Suppressor macrophage (primary cell): ENCODE measurements at places on chromosomes 5 and 9.
A peak's percentile ranks its signal among the peaks of the same experiment; 100 is the strongest.

GRCh38 chr5:174745590-174746103 lies 21.3 kb downstream of the MSX2 start:
- no peak for DNase-seq

- no peak for DNase-seq
These were observed 13.8 kb downstream of the ST8SIA4 start for GRCh38 chr5:100889165-100889743.

DNA sequence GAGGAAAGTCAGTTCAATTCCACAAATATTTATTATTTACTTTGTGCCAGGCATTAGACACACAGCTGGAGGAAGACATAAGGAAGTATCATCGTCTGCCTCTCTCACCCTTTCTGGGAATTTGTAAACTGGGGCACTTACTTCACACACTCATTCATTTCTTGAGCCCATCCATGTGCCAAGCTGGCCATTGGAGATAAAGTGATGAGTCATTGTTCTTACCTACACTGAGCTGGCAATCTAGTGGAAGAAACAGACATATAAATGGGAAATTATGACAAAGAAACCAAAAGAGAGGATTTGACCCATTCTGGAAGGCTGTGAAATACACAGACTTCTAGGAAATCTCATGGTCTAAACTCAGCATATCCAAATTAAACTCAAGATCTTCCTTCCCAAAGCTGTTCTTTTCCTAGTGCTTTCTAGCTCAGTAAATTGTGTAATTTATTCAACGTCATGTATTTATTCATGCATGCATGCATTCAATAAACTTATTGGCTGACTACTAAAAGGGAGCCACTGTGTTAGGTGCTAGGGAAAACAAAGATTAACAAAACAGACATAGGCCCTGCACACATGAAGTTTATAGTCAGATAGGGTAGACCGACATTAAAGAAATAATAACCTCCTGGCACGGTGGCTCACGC lies 65.3 kb downstream of the SH3RF2 start:
- DNase-seq: no peak

DNA sequence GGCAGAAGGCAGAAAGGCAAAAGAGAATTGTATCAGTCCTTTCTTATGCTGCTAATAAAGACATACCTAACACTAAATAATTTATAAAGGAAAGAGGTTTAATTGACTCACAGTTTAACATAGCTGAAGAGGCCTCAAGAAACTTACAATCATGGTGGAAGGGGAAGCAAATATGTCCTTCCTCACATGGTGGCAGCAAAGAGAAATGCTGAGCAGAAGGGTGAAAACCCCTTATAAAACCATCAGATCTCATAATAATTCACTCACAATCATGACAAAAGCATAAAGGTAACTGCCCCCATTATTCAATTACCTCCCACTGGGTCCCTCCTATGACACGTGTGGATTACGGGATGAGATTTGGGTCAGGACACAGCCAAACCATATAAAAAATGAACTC lies 312.5 kb upstream of the PTGER4 start:
- peak; percentile 32 for DNase-seq

DNA sequence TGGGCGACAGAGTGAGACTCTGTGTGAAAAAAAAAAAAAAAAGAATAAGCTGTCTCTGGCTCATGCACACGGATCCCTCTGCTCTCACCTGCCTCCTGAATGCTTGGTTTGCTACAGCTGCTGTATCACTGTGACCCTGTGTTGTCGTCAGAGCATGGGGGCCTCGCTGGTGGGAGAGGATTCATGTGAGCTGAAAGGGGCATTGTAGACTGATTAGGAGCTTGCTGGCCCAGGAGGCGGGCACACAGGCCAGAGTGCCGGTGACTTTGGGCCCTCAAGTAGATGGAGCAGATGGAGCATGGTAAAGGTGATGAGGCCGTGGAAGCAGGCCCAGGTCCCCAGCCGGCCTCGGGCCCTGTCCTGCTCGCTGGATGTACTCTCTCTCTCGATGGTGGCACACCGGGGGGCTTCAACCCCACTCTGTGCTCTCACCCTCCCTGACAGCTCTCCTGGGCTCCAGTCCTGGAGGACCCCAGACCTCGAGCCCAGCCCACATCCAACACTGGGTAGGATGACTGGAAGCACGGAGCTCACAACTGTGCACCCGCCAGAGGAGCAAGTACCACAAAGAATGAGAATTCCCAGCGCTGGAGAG lies 7.1 kb downstream of the FLT4 start:
- DNase-seq: no peak

DNA sequence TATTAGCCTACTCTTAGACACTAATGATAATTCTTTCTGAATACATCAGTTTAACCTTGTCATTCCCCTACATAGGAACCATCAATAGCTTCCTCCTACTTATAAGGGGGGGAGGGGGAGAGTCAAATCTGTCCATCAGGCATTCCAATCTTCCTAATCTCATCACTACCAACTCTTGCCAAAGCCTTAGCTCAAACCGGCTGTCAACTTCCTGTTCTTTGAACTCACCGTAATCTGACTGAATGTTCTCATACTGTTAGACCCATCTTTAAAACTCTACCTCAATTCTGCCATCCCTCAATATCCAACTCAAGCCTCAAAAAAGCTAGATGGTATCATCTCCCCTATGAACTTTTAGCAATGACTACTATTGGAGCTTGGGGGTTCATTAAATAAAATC lies 41.9 kb upstream of the RNF38 start:
- peak; percentile 5 for DNase-seq

GRCh38 chr9:37036371-37036775 lies 2.3 kb upstream of the PAX5 start:
- no peak for DNase-seq

DNA sequence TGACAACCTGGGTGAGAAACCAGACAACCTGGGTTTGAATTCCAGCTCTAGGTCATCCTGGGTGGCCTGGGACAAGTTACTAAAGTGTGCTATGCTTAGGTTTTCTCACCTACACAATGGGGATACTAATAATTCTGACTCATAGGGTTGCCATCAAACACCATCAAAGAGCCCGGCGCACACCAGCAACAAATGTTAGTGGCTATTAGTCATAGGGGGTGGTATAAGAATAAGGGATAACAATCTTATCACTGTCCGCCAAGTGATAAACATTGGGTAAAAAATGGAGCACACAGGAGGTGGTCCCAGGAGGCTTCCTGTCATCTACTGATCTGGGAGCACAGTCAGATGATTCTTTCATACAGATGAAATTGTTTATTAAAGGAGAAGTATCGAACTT lies 61.4 kb upstream of the AFAP1L1 start:
- DNase-seq: no peak

DNA sequence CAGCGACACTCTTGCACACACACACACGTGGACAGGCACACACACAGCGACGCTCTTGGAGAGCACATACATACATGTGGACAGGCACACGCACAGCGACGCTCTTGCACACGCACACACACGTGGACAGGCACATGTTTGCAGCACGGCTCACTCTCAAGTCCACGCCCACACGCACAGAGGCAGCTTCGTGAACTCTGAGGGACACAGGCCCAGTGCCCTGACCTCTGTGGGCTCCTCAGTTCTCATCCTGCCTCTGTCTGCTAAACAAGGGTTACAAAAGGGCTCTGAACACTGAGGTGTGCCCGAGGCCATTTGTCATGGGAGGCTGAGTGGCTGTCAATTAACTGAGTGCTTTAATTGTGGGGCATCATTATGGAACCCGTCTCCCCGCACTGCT lies 558.8 kb upstream of the ADAMTS16 start:
- DNase-seq: no peak

GRCh38 chr9:109317979-109318741 lies 2.7 kb downstream of the EPB41L4B start:
- no peak for DNase-seq

GRCh38 chr5:37859805-37860204 lies 20.0 kb upstream of the GDNF start:
- peak; percentile 23 for DNase-seq

DNA sequence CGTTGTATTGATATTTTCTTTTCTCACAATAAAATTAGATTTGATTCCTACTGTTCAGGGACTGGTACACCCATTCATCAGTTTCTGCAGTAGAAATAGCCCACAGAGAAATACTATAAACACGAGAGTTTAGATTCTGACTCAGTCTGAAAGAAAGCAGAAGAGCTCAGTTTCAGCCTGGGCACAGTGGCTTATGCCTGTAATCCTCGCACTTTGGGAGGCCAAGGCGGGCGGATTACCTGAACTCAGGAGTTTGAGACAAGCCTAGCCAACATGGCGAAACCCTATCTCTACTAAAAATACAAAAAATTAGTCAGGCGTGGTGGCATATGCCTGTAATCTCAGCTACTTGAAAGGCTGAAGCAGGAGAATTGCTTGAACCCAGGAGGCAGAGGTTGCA lies 8.6 kb downstream of the ITK start:
- DNase-seq: no peak

DNA sequence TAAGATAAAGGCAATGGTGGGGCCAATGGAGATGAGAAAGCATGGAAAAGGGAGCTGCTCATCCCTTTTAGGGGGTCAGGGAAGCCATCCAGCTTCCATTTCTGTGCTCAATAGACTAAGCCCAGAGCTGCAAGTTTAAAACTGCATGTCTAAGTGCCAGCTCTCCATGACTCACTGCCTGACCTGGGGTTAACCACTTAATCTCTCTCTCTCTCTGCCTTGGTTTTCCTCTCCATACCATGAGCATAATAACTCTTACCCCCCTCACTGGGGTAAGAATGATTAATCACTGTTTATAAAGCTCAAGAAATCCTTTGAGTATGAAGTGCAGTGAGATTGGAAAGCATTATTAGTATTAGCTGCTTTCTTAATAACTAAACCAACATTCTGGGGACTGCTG lies 1382.4 kb upstream of the WWC1 start:
- DNase-seq: no peak

GRCh38 chr5:95178046-95178651 lies 106.7 kb downstream of the MCTP1 start:
- DNase-seq: no peak

DNA sequence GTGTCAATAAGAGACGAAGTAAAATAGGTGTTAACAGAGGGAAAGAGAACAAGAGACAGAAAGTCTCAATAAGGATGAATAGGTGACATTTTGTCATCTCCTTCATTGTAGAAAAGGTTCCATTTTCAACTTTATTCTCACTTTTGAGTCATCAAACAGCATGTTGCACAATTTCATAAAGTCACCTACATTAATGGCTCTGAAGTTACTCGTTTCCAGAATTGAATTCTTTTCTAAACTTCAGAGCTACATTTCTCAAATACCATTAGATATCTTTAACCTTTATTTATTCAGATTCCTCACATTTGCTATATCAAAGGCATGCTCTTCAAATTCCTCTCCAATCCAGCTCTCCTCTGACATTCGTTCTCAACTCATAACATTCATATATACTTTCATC lies 13.1 kb downstream of the ADAMTS6 start:
- DNase-seq: no peak

DNA sequence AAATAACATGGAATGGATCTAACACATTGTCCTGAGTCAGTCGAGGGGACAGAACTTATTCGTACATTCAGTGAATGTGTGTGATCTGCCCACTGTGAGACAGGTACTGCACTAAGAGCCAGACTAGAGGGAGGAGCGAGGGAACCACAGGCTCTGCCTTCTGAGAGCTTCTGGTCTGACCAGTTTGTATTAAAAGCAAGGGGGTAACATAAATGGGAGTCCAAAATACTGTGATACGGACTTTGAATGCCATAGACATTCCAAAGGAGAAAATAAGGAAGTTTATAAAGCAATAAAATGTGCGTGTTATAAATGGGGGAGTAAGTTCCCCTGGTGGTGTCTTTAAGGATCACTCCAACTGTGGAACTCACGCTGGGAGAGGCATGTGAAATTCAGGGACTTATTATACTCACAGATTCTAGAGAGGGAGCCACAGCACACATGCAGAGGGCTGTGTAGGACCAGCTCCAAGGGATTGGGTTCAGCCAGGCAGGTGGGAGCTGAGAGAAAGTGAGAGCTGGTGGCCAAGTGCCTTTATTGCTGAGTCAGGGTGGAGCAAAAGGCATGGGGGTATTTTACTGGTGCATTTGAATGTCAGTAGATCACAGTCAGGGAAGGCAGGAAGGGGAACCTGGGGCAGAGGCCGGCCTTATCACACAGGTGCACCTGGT lies 186.5 kb upstream of the WWC1 start:
- no peak for DNase-seq

DNA sequence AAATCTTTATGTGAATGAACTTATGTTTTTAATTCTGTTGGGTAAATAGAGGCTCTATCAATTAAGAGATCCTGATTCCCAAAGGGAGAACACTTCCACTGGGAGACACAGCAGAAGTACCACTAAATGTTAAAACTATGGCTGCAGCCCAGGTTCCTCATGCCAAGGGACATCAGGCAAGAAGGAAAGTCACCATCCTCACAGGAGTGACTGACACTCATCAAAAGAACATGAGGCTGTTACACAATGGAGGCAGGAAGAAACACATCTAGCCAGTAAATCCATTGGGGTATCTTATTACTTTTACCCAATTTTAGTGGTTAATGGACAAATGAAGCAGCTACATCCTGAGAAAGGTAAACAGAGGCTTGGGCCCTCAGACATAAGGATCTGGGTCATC lies 94.4 kb downstream of the MAPKAP1 start:
- DNase-seq: no peak

DNA sequence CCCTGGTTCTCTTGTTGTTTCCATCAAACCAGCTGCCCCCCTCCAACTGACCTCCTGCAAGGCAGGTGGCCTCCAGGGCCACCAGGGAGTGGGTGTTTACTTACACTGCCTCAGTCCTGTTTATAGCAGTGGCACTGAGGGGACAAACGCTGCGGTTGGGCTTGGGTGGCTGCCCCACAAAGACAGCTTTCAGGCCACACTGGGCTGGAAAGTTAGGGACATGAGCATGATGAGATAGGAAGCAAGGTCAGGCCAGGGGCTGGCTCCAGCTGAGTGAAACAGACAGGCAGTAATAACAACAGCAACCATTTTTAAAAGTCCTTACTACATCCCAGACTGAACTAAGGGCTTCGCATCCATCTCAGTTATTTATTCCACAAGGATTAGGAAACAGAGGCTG lies 20.6 kb downstream of the BOD1 start:
- DNase-seq: no peak

DNA sequence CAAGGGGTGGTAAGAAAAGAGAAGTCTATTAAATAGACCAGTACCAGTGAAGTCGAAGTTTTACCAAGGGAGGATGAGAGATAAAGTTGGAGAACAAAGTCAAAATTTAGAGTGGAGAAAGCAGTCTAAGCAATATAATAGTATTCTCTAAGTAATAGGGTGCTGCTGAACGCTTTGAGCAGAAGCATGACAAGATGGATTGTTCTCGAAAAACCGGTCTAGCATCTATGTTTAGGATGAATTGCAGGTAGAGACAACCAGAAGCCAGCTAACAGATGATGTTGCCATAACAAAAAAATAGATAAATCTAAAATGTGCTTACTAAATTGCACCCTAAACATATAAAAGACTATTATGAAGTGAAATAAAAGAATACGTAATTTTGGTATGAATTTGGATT lies 237.0 kb downstream of the PRELID2 start:
- DNase-seq: no peak
